ENCODE measurements at places on chromosomes 1 and 21.

- no peak for DNase-seq
Measured at GRCh38 chr21:41251961-41252642, 64.5 kb upstream of the FAM3B start.

DNA sequence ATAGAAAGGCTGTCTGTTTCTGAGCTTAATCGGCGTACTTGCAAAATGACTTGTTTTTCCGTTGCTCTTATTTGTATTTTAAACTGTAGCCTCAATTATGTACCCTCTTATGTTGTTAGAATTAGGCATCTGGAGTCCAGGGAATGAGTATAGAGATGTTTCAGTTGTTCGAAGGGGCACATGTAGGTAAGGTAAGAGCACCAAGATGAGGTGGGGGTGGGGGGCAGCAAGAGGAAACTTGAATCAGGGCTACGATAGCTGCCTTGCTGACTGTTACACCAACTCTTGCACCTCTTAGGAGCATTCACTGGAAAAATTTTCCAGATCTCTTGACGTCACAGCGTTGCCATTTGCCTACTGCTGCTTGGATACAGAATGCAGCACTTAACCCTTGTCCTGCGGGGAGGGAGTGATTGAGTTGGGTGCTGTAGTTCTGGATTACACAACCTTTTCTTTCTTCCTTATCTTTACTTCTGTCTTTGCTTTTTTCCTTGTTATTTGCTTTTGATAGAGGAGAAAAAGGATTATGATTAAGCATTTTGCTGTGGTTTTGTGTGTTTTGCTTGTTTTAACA, 3.2 kb downstream of the ATP1B1 start:
- no peak for DNase-seq

- DNase-seq, result no peak
Measured at GRCh38 chr21:18222346-18222745, 22.3 kb upstream of the CHODL start.

GRCh38 chr1:89608984-89609725, 23.8 kb upstream of the LRRC8C start:
- DNase-seq, result peak; percentile 49

GRCh38 chr1:81635816-81636215, 164.9 kb upstream of the ADGRL2 start:
- DNase-seq, result no peak

DNA sequence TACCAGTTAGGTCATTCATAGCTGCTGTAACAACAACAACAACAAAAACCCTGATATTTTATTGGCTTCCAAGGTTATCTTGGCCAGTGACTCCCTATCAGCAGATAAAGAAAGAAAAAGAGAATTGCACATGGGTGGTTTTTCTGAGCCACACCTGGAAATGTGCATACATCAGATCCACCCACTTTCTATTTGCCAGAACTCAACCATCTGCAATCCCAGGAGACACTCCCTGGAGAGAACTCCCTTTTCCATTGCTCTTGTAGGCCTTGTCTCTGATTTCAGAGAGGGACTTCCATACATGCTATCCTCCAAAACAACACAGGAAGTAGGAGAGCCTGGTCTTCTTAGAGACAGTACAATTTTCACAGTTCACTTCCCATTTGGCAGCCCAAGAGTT, 74.9 kb upstream of the ZC3H11B start:
- no peak for DNase-seq

- DNase-seq, result no peak
Measured at GRCh38 chr21:15050568-15051377, 14.0 kb downstream of the NRIP1 start.

DNA sequence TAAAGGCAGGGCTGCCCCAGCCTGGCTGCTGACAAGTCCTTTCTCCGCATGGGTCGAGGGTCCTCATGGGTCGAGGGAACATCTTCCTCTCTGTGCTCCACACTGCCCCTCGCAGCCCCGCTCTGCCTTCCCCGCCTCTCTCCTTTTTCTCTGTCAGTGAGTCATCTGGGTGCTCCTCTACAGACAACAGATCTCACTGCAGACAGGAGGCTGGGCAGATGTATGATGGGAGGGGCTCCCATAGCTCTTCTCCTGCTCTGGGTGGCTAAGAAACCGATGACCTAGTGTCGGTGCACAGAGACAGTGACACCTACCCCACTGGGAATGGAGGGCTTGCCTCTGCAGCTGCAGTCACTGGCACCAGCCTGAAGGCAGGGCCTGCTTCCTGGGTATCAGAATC, 5.5 kb downstream of the KCNA10 start:
- no peak for DNase-seq

DNA sequence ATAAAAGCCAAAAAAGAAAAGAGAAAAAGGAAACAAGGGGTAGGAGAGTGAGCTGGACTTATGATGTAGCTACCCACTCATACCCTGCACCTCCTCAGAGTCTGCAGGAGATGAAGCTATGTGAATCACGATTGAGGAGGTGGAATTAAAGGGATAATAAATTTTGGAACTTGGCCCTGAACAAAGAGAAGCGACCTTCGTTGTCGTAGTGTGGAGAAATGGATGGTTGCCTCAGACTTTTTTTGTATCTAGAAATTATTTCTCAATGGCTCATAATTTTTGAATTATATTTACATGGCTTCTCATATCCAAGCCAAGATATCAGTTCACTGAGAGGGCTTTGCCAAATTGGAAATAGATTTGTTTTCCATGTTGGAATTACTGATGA, 37.8 kb upstream of the SIPA1L2 start:
- no peak for DNase-seq

GRCh38 chr1:157162345-157162744, 24.1 kb upstream of the ETV3 start:
- no peak for DNase-seq

DNA sequence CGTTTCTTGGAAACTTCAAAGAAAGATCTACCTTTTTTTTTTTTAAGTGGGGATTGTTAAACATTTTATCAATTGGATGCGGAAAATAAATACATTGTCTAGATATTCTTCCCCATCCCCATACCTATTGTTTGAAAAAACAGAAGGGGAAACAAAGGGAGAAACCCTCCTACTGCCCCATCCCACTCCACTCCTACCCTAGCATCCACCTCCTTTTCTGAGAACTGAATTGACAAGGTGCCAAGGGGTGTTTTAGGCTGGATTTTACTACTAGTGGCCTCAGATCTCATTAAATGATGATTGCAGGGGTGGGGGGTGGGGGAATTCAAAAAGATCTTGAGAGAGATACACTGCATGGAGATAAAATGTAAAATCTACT, 2.6 kb downstream of the EDARADD start:
- no peak for DNase-seq

- no peak for DNase-seq
Measured at GRCh38 chr1:109269981-109270622, 12.8 kb downstream of the PSRC1 start.

DNA sequence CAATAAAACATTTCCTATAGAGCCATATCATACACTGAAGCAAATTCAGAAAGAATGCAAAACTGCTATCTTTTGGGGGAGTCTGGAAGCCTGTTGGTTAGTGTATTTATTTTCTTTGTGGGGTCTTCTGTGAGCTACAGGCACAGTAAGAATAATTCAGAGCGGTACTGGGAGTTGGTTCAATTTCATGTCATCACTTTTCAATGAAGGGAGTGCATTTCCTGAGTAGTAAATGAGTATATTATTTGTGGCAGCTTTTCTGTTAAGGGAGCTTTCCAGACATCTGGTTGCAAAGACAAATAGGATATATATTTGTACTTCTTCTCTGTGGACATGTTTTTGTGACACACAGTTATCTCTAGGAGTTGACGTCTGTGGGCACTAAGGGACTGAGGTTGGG, 130.6 kb downstream of the HUNK start:
- no peak for DNase-seq

DNA sequence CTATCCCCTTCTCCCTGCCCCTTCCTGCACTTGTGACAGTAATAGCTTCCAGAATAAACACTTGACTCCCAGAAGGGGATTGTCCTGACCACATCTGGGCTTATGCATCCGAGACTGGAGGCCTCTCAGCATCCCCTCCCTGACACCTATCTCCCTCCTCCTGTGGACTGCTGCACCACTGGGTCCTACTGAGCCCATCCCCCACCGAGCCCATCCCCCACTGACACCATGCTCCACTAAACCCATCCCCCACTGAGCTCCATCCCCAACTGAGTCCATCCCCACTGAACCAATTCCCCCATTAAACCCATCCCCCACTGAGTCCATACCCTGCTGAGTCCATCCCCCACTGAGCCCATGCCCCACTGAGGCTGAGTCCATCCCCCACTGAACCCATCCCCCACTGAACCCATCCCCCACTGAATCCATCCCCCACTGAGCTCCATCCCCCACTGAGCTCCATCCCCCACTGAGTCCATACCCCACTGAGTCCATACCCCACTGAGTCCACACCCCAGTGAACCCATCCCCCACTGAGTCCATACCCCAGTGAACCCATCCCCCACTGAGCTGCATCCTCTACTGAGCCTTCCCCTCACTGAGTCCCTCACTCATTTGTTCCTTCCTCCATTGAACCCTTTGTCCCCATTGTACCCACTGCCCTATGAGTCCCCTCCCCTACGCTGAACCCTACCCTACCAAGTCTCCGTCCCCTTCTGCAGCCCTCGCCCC, 5.6 kb downstream of the PDZK1IP1 start:
- no peak for DNase-seq

DNA sequence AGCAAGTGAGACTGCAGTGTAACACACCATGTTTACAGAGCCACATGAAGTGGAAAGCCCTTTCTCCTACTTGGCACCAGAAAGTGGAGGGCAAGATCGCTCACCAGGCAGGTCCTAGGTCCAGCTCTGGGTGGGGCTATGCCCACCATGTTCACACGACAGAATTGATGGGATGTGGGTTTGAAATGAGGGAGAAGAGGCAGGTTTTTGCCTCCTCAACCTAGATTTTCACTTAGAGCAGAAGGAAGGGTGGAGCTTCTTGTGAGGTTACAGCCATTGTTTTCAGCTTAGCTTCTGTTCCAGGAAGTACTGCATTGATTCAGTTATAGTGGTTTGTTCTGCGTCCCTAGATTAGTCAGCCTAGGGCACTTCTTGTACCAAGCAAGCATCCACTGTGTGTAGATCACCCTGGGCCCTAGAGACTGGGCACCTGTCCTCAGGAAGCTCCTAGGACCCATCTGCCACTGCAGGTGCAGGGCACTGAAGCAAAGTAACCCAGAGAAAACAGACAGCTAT, 2.3 kb downstream of the CD53 start:
- DNase-seq, result peak; percentile 18

GRCh38 chr1:51736702-51737101, 119.8 kb downstream of the OSBPL9 start:
- no peak for DNase-seq

DNA sequence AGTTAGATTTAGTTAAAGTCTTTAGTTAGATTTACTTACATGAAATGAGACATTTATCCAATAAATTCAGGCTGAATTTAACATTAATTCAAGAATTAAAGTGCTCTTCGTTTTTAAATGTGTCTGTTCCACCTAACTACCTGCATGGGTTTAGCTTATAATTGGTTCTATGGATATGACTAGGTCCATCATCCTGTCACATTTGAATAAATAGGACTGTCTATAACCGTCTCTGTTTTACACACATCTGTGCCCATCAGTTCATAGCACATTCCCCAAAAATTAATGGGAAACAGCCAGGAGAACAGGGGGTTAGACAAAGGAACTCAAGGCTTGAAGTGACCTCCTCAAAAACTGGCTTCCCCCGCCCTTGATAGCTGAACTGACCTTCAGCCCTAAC, 219.6 kb downstream of the MRPL39 start:
- no peak for DNase-seq

- no peak for DNase-seq
Measured at GRCh38 chr1:216045400-216045799, 377.8 kb downstream of the USH2A start.

- no peak for DNase-seq
Measured at GRCh38 chr1:12178511-12178910, 11.7 kb downstream of the TNFRSF1B start.

GRCh38 chr21:37699024-37699775, 217.1 kb downstream of the KCNJ6 start:
- no peak for DNase-seq

DNA sequence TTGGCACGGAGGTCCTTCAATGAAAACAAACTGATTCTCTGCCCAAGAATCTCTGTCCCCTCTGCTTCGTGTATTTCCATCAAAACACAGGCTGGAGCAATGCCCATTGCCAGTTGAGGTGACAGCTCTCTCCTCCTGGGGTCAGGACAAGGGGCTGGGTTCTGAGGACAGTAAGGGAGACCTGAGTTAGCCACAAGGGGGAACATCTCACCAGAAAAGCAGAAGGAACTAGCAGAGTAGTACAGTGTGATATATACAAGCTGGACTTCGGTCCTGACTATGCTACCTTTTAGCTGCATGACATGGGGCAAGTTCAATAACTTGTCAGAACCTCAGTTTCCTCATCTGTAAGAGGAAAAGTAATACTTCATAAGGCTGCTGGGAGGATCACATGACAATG, 50.3 kb downstream of the SYT2 start:
- no peak for DNase-seq

DNA sequence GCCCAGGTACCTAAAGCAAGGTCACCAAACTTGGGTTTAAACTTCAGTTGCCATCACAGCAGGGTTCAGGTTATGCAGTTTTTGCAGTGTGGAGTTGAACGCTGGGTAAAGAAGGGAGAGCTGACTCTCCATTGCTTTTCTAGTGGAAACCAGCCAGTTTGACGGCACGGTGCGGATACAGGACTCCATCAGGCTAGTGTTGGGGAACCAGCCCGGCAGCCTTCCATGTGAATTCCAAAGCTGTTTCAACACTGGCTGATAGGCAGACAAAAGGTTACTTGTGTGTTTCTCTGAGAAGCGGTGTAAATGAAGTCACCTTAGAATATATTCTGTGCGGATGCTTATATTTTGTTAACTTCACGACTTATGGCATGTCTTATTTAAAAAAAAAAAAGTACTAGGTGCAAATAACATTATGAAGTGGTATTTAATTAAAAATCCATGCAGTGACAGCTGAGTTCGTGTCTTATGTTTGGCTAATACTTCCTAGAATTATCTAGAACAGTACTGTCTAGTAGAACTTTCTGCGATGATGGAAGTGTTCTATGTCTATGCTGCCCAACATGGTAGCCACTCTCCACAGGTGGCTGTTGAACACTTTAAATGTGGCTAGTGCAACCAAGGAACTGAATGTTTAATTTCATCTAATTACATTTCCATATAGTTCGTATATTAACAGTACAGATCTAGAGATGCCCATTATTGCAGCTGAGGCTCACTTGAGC, 29.9 kb upstream of the RCAN3 start:
- no peak for DNase-seq

GRCh38 chr1:180975551-180975950, 47.1 kb downstream of the STX6 start:
- no peak for DNase-seq

- no peak for DNase-seq
Measured at GRCh38 chr21:17089091-17089491, 423.8 kb upstream of the CXADR start.

DNA sequence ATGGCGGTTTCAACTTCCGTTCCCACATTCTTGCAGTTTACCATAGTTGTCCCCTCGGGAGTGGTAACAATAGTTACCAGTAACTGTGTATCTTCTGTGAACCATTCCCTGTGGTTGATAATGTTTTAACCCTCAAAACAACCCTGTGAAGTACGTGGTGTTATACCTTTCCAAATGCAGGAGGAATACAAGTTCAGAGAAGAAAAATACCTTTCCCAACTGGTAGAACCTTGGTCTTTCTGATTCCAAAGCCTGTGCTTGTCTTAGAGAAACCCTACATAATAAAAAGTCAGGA, 789 bp downstream of the BTF3L4 start:
- DNase-seq, result no peak
